ENCODE measurements at places on chromosomes 12 and 14.

DNA sequence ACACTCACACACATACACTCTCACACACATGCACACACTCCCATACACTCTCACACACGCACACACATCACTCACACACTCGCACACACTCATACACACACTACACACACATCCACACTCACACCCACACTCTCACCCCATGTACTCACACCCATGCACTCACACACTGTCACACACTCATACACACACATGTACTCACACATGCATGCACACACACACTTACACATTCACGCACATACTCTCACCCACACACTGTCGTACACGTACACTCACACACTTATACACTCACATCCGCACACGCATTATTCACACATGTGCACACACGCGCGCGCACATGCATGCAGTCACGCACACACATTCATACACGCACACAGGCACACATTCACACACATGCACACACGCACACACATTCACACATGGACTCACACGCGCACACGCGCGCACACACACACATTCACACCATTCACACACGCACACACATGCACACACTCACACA, 3.9 kb upstream of the GPR162 start:
- no peak for DNase-seq

DNA sequence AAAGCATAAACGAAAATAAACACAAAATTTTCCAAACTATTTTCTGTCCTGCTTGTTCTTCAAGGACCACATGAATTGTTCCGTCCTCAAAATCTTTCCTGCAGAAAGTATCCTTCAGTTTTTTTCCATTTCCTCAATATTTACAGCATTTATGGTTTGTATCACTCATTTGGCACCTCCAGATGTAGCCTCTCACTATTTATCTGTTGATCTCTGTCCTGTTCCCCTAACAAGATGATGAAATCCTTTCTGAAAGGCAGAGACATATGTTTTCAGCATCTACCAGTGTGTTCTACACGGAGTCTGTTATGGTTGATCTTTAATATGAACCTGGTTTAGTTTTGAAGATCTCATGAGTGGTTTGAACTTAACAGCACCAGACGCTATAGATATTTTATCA, 490.2 kb downstream of the NELL2 start:
- no peak for DNase-seq

DNA sequence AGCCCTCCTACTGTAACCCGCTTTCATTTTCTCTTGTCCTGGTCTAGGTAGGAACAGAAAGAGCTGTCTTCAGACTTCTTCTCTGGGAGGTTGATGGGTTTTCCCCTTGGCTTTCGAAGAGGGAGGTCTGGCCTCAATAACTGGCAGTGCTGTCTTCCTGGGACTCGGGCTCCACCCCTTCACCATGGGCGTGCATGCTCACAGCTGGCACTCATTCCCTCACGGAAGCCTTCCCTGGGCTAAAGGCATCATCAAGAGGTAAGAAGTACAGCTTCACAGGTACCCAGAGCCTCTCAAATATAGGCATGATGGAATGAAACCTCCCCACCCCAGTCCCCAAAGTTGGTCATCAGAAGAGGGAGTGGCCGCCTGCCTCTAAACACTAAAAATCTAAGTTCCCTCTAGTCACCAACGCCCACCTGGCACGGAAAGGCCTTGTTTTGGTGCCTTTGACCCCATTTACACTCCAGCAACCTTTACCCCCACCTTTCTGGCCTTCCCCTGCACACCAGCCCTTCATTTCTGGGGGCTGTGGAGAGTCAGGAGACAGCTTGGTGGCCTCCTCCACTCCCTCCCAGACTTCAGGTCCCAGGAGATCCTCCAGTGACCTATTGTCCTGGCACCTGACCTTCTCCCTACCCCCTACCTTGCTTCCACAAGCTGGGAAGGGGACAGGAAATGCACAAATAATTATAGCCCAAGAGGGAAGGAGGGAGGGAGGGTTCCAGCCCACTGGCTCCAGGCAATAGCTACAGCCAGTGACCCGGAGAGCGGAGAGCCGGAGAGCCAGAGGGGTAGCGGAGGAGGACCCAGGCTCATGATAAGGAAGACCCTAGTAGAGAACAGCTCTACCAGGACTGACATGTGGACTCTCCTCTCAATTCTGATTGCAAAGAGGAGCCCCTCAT, 2.8 kb downstream of the RAPGEF3 start:
- no peak for DNase-seq

- no peak for DNase-seq
Measured at GRCh38 chr14:58245562-58245961, 919 bp downstream of the PSMA3 start.

- DNase-seq = no peak
Measured at GRCh38 chr12:98211909-98212695, 303.3 kb upstream of the TMPO start.

GRCh38 chr14:60721326-60722106, 2.6 kb downstream of the SIX4 start:
- peak; percentile 23 for DNase-seq

DNA sequence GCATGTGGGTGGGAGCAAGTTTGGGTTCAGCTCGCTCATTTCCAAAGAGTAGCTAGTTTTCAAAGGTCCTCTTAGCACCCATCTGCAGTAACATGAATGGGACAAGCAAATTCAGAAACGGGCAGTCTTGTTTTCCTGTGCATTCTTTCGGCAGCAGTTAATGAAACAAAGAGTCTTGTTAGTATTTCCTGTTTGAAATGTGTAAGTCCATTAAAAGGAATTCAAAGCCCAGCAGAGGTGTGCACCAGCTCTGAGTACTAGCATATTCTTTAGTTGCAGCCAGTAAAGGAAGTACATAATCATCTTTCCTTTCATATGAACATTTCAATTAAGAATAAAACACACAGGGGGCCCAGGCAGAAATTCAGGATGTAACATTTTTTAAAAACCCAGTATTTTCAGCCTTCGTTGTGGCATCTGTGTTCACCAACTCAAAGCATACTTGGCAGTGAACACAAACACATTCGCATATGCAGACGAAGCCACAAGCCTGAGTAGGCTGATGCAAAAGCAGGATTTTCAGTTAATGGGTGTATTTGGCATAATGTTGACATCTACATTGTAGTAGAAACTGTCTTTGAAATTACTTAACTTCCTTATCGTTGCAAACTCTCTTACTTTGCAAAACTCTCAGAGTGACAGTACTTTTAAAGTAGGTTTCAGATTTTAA, 570.0 kb upstream of the FLRT2 start:
- no peak for DNase-seq
